ENCODE measurements at places on chromosomes 16 and 17. TPM values are rescaled to one million over a fixed set of nuclear protein-coding genes. Genes with fewer than 3 reads are reported as not detected.
A peak's percentile ranks its signal among the peaks of the same experiment; 100 is the strongest.

The KRTAP3-1 gene
- total RNA-seq: not detected

The HSD17B1 gene
- 0.78 TPM for total RNA-seq

The SALL1 gene
- 0.52 TPM for total RNA-seq

DNA sequence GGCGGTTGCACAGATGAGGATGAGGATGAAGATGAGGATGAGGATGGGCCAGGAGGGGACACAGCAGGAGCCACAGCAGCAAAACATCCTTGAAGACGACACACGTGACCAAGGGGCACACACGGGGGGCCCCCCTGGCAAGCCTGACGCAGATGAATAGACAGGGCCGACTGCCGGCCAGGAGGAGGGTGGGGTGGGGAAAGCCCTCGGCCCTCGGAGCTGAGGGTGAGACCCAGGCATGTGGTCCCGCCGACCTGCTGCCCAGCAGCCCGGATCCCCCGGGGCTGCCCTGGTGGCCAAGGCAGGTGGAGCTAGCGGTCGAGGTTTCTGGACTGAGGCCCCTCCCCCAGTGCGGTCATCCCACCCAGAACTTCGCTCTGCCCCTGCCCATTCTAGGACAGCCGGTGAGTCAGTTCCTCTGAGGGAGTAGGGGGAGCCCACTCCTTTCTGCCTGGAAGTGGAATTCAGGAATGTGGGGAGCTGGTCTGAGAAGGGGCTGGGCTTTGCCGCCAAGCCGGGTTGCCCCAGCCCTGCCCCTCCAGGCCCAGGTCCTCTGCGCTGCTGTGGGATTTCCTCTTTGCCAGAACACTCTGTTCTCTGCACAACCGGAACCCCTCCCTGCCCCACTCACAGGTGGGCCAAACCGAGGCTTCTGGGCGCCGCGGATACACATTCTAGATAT lies 9.9 kb downstream of the CYGB start:
- DNase-seq: peak; percentile 39

DNA sequence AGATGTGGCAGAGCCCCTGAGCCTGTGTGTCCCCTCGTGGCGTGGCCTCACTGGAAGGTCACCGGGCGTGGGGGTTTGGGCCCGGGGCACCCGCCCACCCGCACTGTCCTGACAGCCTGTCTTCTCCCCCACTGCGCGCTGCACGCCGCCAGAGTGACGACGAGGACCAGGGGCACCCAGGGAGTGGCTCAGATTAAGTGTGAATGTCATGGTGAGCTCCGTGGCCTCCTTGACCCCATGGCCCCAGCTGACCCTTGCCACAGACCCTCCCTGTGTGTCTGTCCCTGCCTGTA lies 15.1 kb downstream of the PRSS27 start:
- no peak for DNase-seq

- DNase-seq: no peak
These were observed 40.9 kb upstream of the GSG1L start for GRCh38 chr16:28104404-28104803.

GRCh38 chr16:67546761-67547422 lies 15.4 kb upstream of the CTCF start:
- peak; percentile 92 for DNase-seq
